Hippocampal formation (tissue), 2 donors: ENCODE measurements at places on chromosomes 5 and 9.

GRCh38 chr5:8048920-8049319 lies 180.0 kb downstream of the MTRR start:
- DNase-seq, result no peak

- no peak for DNase-seq
Measured at GRCh38 chr5:67639976-67640375, 443.4 kb upstream of the CD180 start.

GRCh38 chr5:78062645-78063044 lies 231.9 kb downstream of the AP3B1 start:
- DNase-seq, result no peak

DNA sequence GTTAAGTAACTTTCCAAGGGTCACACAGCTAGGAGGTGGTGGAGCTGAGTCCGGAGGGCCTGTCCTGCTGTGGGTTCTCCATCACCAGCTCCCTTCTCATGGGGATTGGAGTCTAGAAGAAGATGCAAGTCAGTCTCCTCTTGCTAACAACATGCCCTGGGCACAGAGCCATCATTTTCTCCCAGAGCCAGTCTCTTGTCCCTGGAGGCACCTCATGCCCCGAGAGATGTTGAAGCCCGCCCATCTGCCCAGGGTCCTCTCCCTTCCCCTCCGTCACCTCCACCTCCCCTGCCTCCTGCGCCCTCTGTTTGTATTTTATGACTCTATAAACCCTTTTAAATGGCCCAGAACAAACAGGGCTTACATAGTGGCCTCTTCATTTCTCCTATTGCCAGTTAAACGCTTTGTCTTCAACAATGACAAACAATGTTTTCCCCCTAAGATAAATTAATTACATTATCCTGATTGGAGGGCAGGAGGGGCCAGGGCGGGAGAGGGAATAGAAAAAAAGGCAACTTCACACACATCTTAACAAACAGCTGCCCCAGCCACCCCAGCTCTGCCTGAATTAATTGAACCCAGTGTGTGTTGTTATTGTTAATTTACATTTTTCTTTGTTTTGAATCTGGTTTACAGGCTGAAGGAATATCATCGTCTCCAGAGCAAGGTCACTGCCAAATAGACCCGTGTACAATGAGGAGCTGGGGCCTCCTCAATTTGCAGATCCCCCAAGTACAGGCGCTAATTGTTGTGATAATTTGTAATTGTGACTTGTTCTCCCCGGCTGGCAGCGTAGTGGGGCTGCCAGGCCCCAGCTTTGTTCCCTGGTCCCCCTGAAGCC lies 55.8 kb downstream of the ASS1 start:
- DNase-seq, result no peak

- DNase-seq, result no peak
Measured at GRCh38 chr5:90111364-90112032, 298.1 kb downstream of the CETN3 start.

GRCh38 chr5:56340196-56340980 lies 107.3 kb upstream of the ANKRD55 start:
- DNase-seq, result no peak

DNA sequence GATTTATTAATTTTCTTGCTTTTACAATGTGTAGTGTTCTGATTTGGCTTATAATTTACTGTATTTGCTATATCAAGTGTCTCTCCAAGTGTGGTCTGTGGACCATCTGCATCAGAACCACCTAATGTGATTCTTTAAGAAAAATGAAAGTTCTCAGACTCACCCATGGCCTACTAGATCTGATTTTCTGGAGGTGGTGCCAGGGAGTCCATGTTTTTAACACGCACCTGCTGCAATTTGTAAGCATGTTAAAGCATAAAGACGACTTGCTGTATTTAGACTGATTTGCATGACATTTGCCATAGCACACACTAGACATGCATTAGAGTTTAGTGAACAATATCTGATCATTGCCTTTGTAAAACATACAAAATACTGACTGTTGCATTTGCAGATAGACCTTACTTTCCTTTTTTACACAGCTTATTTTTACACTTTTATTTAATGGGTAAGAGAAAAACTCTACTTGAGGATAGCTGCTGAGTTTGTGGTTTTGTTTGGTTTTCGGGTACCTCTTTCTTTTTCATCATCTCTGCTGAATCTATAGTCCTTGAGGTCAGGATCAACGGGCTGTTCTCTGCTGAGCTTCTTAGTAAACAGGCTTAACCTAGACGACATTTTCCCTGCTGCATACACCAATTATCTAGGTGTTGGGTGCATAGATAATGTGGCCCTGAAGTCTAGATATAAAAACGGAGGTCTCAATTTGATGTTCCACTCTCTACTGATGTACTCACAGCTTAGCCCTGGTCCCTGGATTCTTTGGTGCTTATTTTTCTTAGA lies 138.0 kb upstream of the ZNF366 start:
- no peak for DNase-seq

- DNase-seq, result peak; percentile 57
Measured at GRCh38 chr5:81506900-81507588, 113.1 kb upstream of the ACOT12 start.

GRCh38 chr5:218457-219291 lies 554 bp downstream of the SDHA start:
- DNase-seq, result no peak

DNA sequence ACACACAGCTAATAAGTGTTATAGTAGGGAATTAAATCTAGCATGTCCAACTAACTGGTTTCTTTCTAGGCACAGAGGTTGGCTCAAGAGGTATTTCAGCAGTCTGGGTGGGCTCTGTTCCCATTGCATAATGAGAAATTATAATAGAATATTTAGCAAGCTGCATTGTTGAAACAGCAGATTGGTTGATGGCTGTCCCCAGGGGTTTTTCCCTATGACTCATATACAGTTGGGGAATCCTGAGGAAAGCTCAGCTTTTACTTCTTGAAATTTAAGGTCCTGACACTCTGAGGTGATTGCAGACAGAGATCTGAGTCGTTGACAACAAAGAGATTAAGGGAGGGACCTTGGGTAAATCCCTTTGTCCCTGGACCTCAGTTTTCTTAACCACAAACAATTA lies 38.3 kb upstream of the TNFSF8 start:
- DNase-seq, result no peak

DNA sequence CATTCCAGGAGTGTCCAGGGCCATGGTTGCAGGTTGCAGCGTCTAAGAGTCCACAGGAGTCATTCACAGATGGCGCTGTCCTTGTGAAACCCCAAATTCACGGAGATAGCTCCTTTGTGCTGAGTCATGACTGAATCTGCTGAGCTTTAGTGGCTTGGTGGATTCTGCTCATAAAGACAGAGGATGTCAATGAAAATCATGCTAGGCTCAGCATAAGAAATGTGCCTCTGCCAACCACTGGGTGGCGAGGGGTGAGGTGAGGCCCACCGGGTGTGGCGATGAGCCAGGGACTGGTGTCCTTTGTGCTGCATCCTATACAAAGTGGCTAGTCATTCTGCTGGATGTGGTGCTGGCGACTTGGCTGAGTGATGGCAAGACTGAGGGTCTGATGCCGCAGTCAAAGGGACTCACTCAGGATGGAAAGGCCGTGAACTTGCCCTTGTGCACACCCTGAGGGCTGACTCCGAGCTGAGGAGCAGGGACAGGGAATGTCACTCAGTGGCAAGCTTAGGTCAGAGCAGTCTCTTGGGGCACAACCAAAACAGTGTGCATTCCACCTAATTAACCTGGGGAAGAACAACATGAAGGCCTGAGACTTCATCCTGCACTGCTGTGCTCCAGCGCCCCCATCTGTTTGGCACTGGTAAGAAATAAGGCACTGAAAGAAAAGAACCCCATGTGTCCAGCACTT lies 71.5 kb downstream of the DAP start:
- DNase-seq, result no peak

GRCh38 chr5:155064580-155064979 lies 51.0 kb downstream of the KIF4B start:
- DNase-seq, result no peak

DNA sequence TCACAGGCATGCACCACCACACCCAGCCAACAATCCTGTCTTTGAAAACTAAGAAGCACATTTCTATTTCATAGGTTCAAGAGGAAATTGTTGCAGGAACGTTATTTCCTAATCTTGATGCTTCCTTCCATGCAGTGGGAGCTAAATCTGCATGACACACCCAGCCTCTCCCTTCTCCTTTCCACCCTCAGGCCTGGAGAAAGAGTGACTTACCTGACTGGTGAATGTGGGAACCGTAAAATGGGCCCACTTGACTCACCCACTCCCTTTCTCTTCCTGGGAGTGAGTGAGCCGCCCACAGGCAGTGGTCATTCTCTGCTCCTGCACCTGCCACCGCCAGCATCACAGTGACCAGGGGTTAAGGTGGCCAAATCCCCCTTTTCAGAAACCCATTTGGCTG lies 78.2 kb downstream of the C9orf50 start:
- DNase-seq, result no peak

DNA sequence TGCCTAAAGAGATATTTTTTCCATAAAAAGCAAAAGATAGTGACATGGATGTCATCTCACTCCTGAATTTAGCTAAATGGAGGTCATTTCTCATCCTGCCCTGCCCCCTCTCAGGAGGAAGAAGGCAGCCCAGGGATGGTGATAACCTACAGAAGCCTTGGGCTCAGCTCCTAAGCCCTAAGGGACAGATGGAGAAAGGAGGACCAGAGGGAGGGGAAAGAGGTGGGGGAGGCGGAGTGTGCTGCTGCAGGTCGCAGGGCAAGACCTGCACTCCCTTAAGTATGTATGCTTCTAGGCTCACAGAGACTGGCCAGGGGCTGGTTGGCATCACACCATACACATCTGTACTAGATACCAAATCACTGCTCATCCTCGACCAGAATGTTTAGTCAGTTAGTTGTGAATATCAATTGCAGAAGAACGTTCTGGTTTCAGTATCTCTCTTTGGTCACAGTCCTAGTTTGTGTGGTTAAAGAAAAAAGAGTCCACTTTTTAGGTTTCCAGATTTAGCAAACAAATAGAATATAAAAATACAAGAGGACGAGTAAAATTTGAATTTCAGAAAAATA lies 18.4 kb upstream of the CDKN2AIPNL start:
- DNase-seq, result no peak

- no peak for DNase-seq
Measured at GRCh38 chr9:98372077-98372836, 116.8 kb upstream of the TBC1D2 start.

DNA sequence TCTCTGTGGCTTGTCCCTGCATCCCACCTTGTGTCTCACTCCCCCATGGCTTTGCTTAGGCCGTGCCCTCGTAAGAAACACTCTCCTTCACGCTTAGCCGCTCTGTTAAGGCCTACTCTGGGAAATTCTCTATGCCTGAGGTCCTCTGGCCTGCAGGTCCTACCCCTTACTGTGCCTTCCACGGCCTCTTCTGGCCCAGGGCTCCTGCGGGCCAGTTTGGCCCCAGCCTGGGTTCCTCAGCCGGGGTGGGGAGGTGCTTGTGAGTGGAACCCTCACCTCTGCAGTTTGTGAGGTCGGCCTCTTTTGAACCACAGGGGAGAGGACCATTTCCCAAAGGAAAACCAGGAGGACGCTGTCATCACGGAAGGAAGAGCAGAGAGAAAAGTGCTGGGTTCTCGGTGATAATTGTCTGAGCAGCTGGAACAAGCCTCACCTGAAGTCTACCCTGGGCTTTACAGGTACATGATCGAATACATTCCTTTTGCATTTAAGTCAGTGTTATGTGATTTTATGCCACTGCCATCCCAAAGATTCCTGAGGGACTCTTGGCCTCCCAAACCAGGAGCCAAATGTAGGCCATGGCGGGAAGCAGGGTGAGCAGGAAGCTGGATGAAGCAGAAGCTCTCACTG lies 28.8 kb upstream of the GFPT2 start:
- no peak for DNase-seq
